MCF 10A (cell line): ENCODE measurements at places on chromosomes 1 and 21.
A peak's percentile ranks its signal among the peaks of the same experiment; 100 is the strongest.

- H3K36me3 ChIP-seq, result no peaks in the 10 kb centered on the region
- no peaks in the 10 kb centered on the region for H3K27me3 ChIP-seq
These were observed 281.4 kb downstream of the HHIPL2 start for GRCh38 chr1:222266223-222267196.

DNA sequence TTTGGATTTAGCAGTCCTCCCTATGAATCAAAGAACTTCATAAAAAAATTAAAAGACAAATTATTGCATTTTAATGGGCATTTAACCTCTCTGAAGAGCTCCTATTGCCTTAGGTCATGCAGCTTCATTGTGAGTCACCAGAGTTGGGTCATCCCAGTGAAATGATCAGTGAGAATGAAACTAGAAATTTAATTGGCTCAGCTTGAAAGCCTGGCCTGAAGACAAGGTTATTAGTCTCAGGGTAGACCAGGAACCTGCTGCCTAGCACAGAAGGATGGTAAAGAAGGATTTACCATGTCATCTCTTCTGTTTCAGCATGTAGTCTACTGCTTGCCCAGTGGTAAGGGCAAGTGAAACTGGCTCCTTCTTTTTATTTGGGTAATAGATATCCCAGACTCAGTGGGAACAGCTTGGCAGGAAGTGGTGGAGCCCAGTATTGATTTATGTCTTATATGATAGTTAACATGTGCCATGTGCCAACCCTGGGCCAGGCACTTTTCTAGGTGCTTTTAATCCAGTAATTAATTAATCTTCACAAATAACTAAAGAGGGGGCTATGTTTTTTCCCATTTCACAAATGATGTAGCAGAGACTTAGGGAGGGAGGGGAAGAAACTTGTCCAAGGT lies 23.6 kb downstream of the LAMC2 start:
- peak overlapping the region; percentile 94 for H3K27ac ChIP-seq
- peaks cover 46% of the 10 kb centered on the region for H3K36me3 ChIP-seq
- peak; percentile 96 for DNase-seq

- H3K4me1 ChIP-seq, result peaks cover 11% of the 10 kb centered on the region
- no peak overlapping the region for H3K27ac ChIP-seq
- H3K36me3 ChIP-seq, result no peaks in the 10 kb centered on the region
- no peak for DNase-seq
- H3K4me3 ChIP-seq, result peak overlapping the region; percentile 73
- no peaks in the 10 kb centered on the region for H3K27me3 ChIP-seq
These were observed 27.8 kb upstream of the TINAGL1 start for GRCh38 chr1:31548534-31548906.

DNA sequence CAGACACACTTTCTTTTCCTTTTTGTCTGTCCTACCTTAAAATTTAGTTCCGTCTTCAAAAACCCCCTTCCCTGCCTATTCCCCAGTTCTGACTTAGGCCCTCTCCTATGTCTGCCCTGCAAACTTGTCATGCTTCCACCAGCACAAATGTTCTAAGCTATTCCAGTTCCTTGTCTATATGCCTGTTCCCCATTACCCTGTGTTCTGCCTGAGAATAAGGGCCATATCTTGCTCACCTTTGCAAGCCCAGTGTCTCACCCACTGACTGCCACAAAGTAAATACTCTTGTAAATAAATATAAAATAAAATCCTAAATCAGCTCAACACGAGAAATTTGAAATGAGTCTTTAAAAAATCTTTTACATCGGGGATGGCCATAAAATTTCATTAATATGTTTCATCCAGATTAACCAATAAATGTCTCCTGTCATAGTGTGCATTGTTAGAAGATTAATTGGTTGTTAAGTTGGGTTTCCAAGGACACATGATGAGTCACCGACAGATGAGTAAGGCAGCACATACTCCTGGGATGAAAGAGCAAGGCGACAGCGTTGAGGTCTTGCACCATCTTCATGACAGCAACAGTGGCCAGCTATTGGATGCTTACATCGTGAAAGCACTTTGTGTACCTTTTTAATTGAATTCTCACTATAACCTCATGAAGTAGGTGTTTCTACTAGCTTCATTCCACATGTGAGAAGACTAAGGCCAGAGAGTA lies 92.6 kb upstream of the NGF start:
- peak overlapping the region; percentile 89 for H3K27ac ChIP-seq
- no peak overlapping the region for H3K4me3 ChIP-seq
- H3K27me3 ChIP-seq, result no peaks in the 10 kb centered on the region
- H3K4me1 ChIP-seq, result peaks cover 41% of the 10 kb centered on the region

DNA sequence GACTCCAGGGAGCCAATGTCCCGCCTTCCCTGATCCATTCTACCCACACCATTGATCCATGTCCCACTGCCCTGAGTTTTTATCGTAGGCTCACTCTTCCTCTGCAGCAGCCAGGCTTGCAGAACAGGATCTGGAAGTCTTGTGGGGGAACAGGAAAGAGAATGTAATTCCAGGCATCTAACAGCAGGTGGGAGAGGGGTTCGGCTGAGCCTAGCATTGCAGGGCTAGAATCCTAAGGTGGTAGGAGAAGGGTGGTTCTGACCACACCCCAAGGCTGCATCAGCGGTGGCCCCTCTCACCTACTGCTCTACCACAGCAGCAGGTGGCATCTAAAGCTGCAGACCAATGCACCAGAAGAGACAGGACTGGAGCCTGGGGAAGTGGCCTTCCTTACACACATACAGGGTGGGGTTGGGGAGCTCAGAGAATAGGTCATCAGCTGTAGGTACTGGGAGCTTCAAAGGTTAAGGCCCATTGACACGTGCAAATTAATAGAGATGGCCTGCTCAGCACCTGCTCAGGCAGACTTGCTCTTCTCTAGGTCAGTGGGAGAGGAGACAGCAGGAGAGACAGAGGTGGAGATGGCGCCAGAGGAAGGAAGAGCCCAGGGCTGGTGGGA lies 20.5 kb downstream of the KNCN start:
- no peak overlapping the region for H3K27ac ChIP-seq
- H3K4me1 ChIP-seq, result peaks cover 6% of the 10 kb centered on the region
- H3K36me3 ChIP-seq, result no peaks in the 10 kb centered on the region
- no peak for DNase-seq

DNA sequence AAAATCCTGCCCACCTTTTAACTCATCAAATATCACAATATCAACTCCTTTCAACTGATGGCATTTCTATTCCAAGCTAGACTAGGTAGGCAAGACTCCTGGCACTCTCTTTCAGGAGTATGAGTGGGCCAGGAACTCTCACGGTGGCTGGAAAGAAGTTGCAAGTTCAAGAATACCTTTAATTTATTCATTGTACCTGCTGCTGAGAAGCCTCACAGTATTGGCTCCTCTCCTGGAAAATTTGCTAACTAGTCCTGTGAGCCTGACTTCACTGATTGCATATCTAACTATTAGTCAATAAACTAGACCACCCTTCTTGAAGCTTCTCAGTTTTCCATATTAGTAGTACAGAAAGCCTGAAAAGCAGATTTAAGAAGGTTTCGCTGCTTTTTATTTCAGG lies 120.2 kb downstream of the DUSP10 start:
- no peak overlapping the region for H3K27ac ChIP-seq
- no peaks in the 10 kb centered on the region for H3K27me3 ChIP-seq
- DNase-seq, result no peak
- H3K36me3 ChIP-seq, result no peaks in the 10 kb centered on the region

- H3K4me1 ChIP-seq, result peaks cover 7% of the 10 kb centered on the region
- H3K27ac ChIP-seq, result no peak overlapping the region
- DNase-seq, result no peak
These were observed 49.2 kb downstream of the DUSP10 start for GRCh38 chr1:221692643-221693042.

- no peaks in the 10 kb centered on the region for H3K4me1 ChIP-seq
- H3K4me3 ChIP-seq, result no peak overlapping the region
- H3K27ac ChIP-seq, result no peak overlapping the region
These were observed 82.2 kb downstream of the SPSB1 start for GRCh38 chr1:9374748-9375341.

DNA sequence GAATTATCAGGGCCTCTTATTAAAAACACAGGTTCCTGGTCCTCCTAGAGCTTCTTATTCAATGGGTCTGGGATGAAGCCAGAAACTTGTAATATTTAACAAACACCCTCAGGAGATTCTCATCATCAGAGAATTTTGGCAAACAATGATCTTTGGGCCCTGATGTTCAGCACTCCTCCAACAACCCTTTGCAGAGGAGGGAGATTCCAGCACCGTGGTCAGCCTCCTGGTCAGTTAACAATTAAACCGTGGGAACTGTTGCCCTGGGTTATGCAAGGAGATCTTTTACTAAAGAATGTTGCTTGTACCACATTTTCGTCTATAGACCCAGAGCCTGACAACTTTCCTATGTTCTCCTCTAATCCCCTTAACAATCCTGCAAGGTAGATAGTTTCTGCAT lies 294.4 kb downstream of the PLPP3 start:
- peak; percentile 33 for DNase-seq
- H3K27ac ChIP-seq, result no peak overlapping the region
- H3K4me1 ChIP-seq, result no peaks in the 10 kb centered on the region
- no peaks in the 10 kb centered on the region for H3K27me3 ChIP-seq

- no peak overlapping the region for H3K4me3 ChIP-seq
- H3K27ac ChIP-seq, result peak overlapping the region; percentile 78
- no peaks in the 10 kb centered on the region for H3K27me3 ChIP-seq
- no peaks in the 10 kb centered on the region for H3K36me3 ChIP-seq
- peak; percentile 100 for DNase-seq
These were observed 107.6 kb downstream of the CCDC185 start for GRCh38 chr1:223500560-223501425.

- H3K4me3 ChIP-seq, result no peak overlapping the region
- peaks cover 6% of the 10 kb centered on the region for H3K36me3 ChIP-seq
- H3K4me1 ChIP-seq, result peaks cover 53% of the 10 kb centered on the region
- H3K27me3 ChIP-seq, result no peaks in the 10 kb centered on the region
- no peak for DNase-seq
These were observed 63.8 kb downstream of the LAMC1 start for GRCh38 chr1:183087001-183087400.

DNA sequence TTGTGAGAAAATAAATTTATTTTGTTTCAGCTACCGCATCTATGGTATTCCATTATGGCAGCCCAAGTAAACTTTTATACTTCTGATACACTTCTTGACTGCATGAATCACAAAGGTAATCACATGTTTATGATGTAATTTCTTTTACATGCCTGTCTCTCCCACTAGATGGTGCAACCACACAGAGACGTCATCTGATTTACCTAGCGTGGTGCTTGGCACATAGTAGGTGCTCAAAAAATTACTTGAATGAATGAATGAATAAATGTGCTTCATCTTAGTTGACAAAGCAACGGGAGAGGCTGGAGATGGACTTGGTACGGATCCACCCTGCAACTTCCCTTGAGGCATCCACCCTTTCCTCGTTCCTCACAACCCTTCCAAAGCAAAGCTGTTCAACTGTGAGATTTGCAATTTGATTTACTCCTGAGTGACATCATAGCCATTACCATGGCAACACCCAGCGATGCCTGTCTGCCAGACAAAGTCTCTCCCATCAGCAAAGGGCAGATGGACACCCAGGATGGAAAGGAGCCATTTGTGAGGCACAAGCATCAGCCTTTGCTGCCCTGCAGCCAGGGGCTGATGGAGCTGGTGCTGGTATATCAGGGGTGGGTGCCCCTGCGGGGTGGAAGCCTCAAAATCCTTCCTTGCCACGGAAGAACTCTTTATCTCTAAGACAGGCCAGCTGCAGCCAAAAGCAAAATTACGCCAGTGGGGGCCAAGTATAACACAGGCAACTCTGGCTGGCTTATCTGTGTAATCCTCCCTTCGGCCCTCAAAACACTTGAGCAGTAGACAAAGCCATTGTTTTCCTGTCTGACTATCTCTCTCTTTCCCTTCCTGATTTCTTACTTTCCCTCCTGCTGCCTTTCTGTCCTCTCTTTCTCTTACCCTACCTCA lies 18.9 kb upstream of the VWA5B1 start:
- DNase-seq, result no peak
- H3K36me3 ChIP-seq, result no peaks in the 10 kb centered on the region
- H3K27ac ChIP-seq, result no peak overlapping the region
- H3K27me3 ChIP-seq, result peaks cover 54% of the 10 kb centered on the region
- no peaks in the 10 kb centered on the region for H3K4me1 ChIP-seq

GRCh38 chr1:56915960-56916359 lies 49.9 kb downstream of the C8B start:
- no peaks in the 10 kb centered on the region for H3K36me3 ChIP-seq
- H3K4me1 ChIP-seq, result no peaks in the 10 kb centered on the region
- H3K27ac ChIP-seq, result no peak overlapping the region
- peak; percentile 15 for DNase-seq
- no peak overlapping the region for H3K4me3 ChIP-seq
- no peaks in the 10 kb centered on the region for H3K27me3 ChIP-seq

- peaks cover 19% of the 10 kb centered on the region for H3K4me1 ChIP-seq
- no peak overlapping the region for H3K27ac ChIP-seq
- no peak overlapping the region for H3K4me3 ChIP-seq
- peaks cover 98% of the 10 kb centered on the region for H3K36me3 ChIP-seq
- DNase-seq, result peak; percentile 36
- no peaks in the 10 kb centered on the region for H3K27me3 ChIP-seq
These were observed 4.9 kb downstream of the DNTTIP2 start for GRCh38 chr1:93874025-93874651.

DNA sequence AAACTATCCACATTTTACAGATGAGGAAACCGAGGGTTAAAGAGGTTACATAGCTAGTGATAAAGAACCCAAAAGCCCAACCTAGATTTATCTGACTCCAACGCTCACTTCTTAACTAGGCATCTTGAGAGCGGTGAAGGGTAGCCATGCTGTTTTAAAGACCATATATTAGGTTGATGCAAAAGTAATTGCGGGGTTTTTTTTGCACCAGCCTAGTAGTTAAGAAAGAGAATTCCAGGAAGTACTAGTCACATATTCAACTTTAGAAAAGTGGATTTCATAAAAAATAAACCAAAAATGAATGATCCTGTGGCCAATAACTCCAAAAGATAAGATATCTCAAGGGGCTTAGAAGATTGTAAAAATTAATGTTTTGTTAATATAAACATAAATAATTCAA lies 162.1 kb downstream of the GLUL start:
- no peak overlapping the region for H3K27ac ChIP-seq
- no peaks in the 10 kb centered on the region for H3K36me3 ChIP-seq
- no peak overlapping the region for H3K4me3 ChIP-seq
- no peaks in the 10 kb centered on the region for H3K27me3 ChIP-seq

DNA sequence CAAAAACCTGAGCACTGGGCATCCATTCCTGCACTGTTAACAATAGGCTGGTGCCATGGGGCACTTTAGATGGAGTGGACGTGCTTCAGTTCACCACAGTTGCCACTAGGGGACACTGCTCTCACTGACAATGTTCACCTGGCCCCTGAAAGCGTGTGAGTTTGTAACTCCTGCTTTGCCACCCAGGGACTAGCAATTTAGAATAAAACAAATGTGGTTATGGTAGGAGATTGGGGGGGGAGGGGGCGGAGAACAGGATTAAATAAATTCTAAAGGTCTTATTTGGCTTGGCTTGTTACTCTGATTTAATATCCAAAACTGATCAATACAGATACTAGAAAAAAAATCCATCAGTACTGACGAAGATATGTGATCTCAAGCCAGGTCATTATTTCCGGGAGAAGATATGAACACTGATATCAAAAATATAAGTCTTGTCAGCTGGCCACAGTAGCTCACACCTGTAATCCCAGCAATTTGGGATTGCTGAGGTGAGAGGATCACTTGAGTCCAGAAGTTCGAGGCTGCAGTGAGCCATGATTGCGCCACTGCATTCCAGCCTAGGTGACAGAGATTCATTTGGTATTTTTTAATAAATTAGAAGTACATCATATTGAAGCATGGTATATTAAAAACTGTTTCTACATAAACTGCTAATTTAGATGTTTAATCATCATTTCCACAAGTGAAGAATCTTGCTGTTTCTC lies 23.2 kb downstream of the INTS7 start:
- no peak overlapping the region for H3K27ac ChIP-seq
- H3K36me3 ChIP-seq, result peaks cover 51% of the 10 kb centered on the region
- no peaks in the 10 kb centered on the region for H3K4me1 ChIP-seq
- peak; percentile 95 for DNase-seq
- no peaks in the 10 kb centered on the region for H3K27me3 ChIP-seq

- H3K36me3 ChIP-seq, result peaks cover 6% of the 10 kb centered on the region
- DNase-seq, result peak; percentile 11
- H3K4me3 ChIP-seq, result no peak overlapping the region
- peaks cover 6% of the 10 kb centered on the region for H3K4me1 ChIP-seq
- H3K27ac ChIP-seq, result no peak overlapping the region
These were observed 3.8 kb downstream of the RGS13 start for GRCh38 chr1:192639607-192640368.
